ENCODE measurements at places on chromosomes 3 and 15.

- DNase-seq, result no peak
These were observed 419.2 kb downstream of the DIPK2A start for GRCh38 chr3:144390786-144391185.

DNA sequence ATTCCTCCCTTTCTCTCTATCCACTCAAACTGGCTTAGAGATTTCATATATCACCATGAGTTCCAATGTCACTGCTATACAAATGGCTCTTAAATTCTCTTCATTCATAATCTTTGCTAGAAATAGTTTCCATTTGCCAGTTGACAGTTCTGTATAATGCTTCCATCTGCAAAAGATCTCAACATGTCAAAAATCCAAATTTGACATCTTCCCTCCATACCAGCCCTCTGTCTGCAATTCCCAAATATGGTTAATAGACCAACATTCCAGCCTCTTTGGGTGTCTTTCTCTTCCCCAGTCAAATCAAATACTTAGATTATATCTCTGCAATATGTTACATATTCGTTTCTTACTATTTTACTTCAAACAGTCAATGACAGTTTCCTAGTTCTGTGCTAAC is 64.2 kb upstream of the SERPINI2 start:
- no peak for DNase-seq

DNA sequence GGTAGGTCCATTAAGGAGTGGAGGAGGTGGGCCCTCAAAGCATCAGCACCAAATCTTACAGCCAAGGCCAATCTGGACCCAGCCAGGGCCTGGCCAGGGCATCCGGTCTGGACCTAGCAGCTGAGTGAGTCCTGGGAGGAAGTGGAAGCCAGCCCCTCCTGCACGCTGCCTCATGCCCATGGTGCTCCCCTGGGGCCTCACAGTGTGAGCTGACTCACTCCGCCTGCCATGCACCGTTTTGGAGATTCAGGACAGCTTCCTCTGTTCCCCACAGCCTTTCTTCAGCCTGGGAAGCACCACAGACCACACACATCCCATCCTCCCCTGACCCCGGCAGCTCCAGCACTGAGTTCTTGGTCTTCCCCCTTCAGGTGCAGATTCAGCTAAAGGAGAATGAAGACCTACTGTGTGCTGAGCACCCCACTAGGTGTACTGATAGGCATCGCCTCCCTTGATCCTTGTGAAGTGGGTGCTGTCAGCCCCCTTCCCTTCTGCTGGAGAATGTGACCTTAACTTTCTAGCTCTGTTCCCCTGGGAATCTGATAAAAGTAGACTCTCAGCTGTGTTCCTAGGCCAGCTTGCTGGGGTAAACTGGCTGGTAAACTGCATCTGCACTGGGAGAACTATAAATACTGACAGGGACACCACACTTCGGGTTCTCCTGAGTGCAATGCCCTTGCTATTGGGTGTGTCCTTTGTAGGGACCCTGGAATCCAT is 36.8 kb upstream of the SEC13 start:
- DNase-seq, result no peak

DNA sequence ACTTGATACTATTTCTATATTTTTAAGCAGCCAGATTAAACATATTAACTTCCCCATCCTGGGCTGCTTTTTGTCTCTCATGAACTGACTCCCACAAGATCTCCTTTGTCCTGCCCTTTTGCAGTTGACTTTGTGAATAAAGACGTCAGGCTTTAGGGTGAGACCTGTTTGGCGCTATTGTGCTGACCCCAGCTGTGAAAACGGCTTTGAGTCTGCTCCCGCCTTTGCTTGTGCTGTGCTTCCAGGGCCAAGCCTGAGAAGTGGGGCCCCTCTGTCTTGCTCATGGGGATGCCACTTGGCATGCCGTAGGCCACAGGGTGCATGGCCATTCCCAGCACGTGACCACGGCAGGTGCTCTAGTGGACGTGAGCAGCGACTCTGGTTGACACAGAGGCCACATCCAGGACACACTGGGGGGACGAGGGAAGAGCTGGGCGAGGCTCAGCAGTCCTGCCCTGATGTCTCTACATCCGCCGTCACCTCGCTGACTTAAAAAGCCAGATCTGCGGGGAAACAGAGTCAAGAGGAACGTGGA is 268.9 kb upstream of the LYSMD4 start:
- no peak for DNase-seq

DNA sequence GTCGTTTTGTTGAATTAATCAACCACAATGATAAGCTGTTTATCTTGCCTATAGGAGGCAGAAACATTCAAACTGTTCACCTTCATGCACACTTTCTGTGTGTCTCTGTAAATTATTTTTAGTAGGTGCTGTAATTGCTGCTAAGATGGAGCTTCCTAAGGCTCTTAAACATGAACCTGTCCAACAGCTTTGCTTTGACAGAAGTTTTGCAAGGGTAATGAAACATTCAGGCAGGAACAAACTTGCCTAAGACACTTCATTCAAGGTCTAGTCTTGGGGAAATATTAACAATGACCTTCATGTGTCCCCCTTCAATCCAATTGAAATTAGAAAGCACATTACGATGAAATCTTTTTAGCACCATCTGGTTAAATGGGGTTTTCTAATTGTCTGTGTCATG is 156.1 kb downstream of the DIPK2A start:
- no peak for DNase-seq

DNA sequence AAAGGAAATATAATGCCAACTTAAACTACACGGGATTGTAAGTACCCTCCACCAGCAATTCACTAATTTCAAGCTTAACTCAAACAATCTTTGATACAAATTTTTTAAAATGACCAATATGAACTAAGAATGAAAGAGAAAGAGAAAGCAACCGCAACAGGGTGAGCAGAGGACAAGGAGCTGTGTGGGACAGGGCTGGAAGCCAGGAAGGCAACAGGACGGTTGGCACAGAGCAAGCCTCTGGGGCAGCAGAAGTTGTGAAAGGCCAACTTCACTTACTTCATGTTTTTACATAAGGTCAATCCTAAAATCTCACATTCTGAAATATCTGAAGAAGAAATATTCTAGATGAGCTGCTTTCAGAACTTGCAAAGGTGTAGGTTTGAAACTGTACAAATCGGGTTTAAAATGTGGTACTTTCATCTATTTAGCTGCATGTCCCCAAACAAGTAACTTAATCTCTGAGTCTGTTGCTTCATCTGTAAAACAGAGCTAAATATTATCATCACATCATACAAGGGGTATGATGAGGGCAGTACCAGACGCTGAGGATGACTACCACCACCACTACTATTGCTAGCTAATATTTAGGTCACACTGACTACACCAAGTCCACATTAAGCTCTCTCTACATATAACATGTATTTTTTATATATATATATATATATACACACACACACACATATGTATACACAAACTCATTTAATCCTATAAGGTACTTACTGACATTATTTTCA is 101.7 kb downstream of the IGSF11 start:
- no peak for DNase-seq

DNA sequence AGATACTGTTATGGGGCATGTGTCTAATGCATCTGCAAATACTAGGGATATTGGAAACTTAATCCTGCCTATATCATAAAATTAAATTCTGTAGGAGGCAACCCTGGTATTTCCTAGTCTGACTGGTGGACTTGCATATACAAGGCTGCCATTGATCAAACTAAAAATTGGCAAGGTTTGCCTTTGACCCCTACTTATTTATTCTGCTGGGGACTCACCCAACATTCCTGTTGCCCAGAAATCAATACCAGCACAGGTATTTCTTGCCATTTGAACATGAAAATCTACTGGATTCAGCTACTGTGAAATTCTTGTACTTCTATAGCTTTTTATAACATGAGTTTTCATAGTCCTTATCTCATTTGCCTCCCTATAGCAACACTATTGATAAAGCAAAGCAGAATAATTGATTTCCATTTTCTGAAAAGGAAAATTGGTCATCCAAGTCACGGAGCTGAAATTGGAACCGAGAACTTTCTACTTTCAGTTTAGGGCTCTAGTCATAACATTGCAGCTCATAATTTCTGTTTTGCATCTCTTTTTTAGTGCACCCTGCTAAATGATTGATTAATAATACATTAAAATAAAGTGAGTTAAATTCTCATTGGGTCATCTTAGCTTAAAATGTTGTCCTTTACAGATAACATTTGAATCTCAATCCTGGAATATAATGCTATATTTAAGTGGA is 365.2 kb downstream of the MFSD1 start:
- no peak for DNase-seq

GRCh38 chr3:120683213-120683612 is 1.2 kb upstream of the HGD start:
- DNase-seq, result no peak

- DNase-seq, result no peak
These were observed at the start of gene SHC4 for GRCh38 chr15:48963524-48964113. TSS of gene SHC4 (minus strand) at chr15:48963919. CDS start at chr15:48963015, 904 bp downstream.

DNA sequence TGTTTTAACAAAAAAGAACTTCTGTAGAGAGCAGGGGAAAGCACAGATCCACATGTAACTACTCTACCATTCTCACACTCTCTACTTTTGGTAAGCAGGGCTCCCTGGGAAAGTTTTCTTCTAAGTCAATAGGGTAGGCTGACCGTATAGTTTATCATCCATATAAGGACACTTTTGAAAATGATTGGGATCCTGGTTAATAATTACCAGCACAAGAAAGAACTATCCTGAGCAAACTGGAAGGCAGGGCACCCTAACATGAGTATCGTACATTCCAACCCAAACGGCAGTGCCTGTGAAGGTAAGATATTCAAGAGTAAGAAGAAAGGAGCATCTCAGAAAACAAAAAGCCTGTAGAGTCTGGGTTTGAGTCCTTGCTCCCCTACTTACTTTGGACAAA is 22.1 kb downstream of the SUSD5 start:
- no peak for DNase-seq

DNA sequence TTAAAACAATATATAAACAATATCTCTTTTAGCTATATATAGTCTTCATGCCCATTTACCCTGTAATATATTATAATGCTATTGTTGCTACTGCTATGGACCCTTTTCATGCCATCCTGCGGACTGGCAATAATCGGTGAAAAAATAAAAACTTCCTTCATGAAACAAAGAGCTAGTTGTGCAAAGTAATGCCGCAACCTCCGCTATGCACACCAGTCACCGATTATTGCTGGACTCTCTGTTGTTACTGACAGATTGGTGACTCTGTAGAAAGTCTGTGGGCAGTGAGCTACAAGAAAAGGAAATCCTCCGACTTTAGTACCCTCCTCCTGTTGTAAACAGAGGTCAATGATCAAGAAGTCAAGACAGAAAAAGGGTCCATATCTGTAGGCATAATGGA is 17.9 kb upstream of the ICE2 start:
- no peak for DNase-seq

DNA sequence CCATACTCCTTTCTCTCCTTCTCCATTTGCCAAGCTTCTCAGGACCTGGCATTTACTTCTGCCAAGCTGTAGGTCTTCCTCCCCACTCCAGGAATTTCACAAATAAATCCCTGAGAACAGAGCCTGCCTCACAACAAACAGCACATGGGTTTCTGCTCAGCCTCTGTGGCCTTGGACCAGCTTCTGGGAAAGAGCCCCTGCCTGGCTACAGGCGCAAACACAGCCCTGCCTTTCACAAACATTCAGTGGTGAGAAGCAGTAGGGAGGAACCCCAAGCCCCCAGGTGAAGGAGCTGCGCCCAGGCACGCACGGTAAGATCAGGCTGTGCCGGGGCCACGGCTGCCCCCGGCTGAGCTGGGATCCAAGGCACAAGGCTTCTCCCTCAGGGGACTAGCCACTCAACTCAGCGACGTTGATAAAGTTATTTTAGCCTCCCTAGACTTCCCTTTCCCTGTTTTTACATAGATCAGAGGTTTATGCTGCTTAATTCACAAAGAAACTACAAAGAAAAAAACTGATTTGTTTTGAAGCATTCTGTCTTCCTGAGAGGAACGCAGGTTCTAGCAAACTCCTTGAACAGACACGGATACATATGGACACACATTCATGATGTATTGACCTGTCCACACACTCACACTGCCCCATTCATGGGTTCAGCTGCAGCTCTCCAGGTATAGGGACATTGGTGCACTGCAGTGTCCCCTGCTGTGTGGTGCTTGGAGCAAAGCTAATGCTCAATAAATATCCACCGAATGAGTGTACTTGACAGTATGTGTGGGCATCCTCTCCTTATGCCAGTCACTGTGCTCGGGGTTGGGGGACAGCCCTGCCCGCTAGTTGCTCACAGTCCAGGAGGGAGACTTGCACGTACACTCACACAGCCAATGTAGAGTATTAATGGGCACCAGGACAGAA is 25.4 kb downstream of the HES1 start:
- DNase-seq, result no peak

DNA sequence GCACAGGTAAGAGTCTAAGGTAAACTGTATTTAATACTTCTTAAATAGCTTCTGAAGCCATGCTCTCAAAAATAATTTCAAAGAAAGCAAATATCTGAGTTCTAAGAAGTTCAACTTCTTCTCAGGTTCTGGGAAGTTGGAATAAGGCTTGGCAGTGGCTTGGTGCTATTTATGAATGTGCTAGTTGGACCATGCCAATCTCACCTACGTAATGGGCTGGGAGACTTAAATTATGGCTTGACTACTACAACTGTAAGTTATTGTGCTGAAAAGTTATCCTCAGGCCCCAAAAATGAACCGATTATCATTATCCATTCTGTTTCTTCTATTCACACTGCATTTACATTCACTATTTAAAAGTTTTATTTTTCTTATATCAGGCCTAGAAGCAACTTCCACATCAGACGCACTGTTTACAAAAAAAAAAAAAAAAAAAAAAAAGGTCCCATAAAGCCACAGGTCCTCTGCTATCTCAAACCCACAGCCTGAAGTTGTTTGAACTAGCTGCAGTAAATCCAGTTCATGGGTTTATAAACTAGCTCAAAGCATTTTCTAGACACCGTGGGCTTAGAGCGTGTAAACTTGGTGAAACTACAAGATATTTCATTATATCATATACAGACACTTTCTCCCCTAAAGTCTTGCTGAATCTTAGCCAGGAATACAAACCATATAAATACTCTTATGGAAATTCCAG is 3.4 kb downstream of the LRIG1 start:
- no peak for DNase-seq

DNA sequence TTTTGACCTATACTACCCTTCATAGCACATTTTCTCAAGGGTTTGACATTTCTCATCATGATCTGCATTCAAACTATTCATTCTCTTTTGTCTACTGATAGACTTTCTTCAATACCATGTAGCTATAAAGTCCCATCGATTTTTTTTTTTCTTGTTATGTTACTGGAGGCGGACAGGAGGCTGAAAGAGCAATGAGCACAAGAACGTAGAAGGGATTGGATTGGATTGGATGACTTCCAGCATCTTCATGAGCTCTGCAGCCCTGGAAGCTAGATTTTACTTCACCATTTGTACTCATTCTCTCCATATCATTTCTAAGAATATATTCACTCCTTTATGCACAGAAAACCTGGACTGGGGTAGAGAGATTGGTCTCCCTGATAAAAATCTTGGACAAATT is 43.2 kb downstream of the DUT start:
- DNase-seq, result no peak
